Stimulated activated CD4-positive, alpha-beta T cell treated with anti-CD3 and anti-CD28 coated beads, Interleukin-2, amount 100 ng/mL, for 24 hours (primary cell): ENCODE measurements at places on chromosomes 1 and 21.

- DNase-seq: no peak
Observed at GRCh38 chr1:98706173-98706843, 44.8 kb downstream of the SNX7 start.

- no peak for DNase-seq
Observed at GRCh38 chr1:211135342-211135950, 1.5 kb upstream of the KCNH1 start.

GRCh38 chr1:145757420-145757819 is 38.1 kb downstream of the CD160 start:
- DNase-seq: no peak

DNA sequence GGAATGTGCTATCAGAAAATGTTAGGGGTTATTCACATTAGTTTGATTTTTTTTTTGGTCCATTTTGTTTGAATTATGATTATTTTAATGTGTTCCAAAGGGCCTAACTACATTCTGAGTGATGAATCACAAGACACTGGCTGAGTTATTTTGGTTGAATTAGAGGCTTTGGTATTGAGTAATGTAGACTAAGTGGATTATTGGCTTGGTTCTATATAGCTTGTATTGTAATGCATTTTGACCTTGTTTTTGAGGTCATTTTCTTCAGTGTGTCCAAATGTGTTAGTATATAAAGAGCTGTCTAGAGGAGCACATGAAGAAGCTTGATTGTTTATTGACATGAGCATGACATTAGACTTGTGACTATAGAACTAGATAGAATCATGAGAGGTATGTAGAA is 3.4 kb downstream of the ZNF326 start:
- no peak for DNase-seq
